ENCODE measurements at places on chromosomes 3 and 15.

GRCh38 chr3:8723612-8724011 is 10.0 kb upstream of the CAV3 start:
- no peak for DNase-seq

- DNase-seq = no peak
Observed at GRCh38 chr3:133130168-133130567, 92.0 kb downstream of the TMEM108 start.

DNA sequence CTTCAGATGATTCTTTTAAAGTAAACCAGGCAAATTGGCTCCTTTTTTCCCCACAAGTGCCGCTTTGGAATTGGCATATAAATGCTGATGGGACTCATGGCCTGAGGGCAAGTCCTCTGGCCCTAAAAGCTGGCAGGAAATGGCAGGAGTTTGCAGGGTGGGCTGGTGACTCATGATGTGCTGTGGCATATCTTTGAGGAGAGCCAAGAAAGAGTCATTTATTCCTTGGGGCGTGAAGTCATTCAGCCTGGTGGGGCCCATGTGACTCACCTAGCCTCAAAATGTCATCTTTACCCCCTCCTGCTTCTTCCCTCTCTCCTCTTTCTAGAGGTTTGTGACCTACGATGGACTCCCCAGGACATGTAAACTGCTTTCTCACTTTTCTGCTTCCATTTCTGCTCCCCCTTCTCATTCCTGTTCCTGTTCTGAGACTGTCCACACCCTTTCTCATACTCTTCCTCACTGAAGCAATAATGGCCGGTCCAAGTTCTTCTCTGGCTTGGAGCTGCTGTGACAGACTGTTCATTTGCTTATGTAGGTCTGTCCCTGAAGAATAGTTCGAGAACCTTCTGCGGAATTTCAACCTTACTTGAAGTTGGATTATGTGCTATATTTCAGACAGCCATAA is 326.1 kb downstream of the SATB1 start:
- DNase-seq = no peak

DNA sequence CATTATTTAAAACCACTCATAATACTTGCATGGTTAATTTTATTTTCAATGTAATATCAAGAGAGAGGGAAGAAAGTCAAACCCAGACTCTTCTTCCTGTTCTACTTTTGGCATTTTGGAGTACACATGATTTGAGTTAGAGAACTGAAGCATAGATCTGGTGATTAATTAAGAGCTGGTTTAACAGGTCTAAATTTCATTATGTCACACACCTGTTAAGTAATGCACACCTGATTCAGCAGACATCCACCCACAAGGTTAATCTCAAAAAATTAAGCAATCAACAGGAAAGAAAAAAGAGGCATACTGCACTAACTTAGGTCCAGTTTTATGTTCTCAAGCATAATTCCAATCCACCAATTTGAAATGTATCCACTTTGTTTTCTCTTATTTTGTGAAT is 101.1 kb upstream of the ICE2 start:
- no peak for DNase-seq

DNA sequence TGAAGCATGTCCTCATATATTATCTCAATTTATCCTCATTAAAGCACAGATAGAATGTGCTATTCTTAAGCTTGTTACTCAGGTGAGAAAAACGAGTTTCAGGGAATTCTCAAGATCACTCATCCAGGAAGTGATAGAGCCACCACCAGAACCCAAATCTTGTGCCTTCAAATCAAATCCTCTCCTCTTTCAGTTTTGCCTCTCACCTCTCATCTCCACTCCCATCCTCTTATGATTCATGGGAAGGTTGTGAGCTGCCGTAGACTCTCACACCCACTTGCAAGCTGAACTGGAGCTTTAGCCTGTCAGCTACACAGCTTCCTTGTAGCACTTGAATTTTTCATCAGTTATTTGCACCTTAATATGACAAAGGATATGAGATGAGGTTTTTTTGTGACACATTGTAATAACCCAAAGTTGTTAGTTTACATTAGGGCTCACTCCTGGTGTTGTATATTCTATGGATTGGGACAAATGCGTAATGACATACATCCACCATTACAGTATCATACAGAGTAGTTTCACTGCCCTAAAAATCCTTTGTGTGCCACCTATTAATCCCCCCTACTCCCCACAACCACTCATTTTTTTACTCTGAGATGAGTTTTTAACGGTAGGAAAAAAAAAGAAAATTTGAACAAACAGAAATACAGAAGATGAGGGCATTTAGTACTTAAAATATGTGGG is 25.7 kb downstream of the GPR15 start:
- no peak for DNase-seq

GRCh38 chr15:36589971-36590370 is 10.5 kb downstream of the CDIN1 start:
- no peak for DNase-seq

DNA sequence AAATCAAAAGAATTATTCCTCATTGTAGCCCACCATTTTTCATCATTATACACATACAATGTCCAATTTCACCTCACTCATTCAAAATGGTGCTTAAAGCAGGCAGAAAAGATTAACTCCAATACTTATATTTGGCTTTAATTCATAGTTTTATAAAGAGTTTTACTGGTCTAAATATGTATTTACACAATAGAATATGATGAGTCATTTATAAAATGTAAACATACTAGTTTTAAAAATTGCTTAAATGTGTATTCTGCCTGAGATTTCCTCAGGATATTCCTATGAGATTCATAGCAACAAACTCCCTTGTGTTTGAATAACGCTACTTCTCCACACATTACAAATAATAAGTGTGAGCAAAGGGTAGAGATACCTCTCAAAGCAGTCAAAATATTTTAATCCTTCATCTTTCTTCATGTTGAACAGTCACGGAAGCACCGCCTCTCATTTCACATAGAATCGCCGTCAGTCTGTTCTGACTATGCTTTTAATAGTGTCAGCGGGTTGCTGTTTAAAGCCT is 75.7 kb upstream of the GBE1 start:
- DNase-seq = no peak

DNA sequence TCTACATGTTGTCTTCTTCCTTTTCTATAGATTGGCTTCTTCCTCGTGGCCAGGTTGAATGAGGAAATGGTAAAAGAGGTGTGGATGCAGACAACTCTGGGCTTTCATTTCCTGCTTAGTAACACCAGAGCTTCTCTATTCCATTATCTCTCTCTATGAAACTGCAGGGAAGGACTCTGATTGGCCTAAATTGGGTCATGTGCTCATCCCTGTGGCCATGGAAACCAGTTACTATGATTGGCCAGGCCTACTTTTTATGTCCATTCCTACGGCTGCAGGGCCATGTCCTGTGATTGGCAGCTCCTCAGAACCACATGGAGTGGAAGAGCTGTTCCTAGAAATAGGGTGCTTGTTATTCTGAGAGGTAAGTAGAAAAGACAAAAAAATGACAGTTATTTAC is 486.9 kb upstream of the ADAMTS9 start:
- DNase-seq = no peak

DNA sequence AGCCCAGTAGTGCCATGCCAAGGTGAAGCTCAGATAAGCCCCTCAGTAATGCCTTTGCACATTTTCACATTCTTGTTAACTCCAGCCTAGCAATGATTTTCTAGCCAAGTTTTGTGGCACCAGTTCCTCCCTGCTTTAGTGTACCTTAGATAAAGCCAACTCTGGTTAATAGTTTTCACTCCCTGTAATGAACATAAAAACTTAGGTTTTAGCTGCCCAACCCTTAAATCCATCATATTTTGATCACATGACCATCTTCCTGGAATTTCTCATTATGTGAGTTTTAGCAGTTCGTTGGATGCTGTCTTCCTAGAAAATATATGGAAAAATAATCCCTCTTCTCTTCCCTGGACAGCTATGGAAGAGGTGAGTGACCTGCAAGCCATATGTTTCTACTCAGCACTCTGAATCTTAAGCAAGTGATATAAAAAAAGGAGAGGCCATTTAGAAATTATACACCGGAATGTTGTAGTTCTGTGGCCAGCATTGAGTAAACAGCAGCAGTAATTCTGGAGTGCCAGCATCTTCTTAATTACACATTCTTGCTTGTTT is 62.2 kb upstream of the P2RY1 start:
- DNase-seq = no peak
